GM23338 (cell line): ENCODE measurements at places on chromosomes 5 and 9.

DNA sequence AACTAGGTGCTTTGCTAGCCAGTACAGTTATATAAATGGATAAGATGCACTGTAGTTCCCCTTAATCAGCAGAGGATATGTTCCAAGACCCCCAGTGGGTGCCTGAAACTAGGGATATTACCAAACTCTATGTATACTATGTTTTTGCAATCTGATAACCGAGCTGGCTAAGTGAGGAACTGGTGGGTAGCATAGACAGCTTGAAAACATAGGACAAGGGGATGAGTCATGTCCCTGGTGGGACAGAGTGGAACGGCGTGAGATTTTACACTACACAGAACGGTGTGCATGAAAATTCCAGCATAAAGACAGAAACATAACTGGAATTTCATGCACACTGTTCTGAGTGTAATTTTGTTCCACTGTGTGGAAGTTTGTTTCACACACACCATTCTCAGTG, 86.9 kb downstream of the BASP1 start:
- no peak for DNase-seq

- no peak for DNase-seq
These were observed 29.1 kb downstream of the KCNIP1 start for GRCh38 chr5:170532935-170533334.

GRCh38 chr9:22141908-22142307, 132.8 kb upstream of the CDKN2B start:
- no peak for DNase-seq

DNA sequence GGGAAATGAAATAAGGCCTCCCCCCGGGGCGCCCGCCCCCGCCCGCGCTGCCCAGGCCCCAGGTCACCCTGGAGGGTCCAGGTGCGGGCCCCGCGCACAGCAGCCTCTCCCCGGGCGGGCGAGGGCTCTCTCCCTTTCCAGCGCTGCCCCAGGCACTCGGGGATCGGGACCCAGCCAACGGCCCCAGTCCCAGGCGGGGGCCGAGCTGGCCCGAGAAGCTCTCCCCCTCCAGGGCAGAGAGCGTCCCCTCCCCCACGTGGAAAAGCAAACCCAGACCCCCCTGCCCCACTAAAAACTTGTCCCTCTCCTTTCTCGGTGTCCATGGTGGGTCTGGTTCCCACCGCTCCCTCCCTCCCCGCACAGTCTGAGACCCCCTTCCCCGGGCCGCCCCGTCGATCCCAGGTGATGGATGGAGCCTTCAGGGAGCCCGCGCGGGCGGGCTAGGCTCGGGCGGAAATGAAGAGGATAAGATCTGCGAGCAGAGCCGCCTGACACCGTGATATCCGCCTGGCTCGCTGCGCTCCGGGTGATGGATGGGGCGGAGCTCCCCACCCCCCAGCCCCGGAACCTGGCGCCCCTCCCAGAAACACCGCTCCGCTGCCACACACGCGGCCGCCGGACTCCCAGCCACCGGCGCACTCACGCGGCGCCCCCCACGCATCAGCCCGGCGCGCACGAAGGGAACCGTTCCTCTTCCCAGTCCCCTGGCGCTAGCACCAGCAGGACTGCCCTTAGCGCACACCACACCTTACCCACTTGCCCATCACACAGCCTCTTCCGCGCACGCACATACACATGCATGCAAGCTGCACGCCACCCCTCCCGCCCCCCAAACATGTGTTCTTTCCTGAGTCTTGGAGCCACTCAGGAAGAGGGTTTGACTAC, 81.7 kb upstream of the ZBTB43 start:
- DNase-seq, result peak; percentile 70

- no peak for DNase-seq
These were observed 4.7 kb downstream of the DNAI1 start for GRCh38 chr9:34463098-34463900.

- DNase-seq, result no peak
These were observed 41.9 kb upstream of the TNFAIP8 start for GRCh38 chr5:119313658-119314605.

DNA sequence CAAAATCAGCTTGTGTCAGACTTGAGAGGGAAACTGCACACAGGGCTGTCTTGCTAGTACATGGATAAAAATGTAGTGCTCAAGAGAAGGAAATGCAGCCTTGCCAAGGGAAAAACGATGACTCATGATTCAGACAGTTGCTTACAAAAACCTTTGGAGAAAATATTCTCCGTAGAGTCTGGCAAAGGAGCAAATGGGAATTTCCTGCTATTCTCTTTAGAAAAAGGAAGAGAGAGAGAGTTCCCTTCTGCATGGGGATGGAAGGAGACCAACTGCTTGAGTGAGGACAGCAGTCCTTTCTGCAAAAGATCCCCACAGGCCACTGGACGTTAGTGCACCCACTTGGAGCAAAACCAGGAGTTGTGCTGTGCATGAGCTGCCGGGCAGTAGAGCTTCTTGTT, 7.6 kb downstream of the IFNB1 start:
- peak; percentile 49 for DNase-seq
